Pancreas (tissue), 10 donors: ENCODE measurements at places on chromosomes 3 and 15.
A peak's percentile ranks its signal among the peaks of the same experiment; 100 is the strongest.

- no peak for DNase-seq
- no peaks in the 10 kb centered on the region for H3K27me3 ChIP-seq
- no peak overlapping the region for H3K27ac ChIP-seq
- H3K36me3 ChIP-seq: no peaks in the 10 kb centered on the region
- no peak overlapping the region for H3K4me3 ChIP-seq
- no peaks in the 10 kb centered on the region for H3K4me1 ChIP-seq
Observed at GRCh38 chr3:53588122-53588521, 93.7 kb downstream of the CACNA1D start.

DNA sequence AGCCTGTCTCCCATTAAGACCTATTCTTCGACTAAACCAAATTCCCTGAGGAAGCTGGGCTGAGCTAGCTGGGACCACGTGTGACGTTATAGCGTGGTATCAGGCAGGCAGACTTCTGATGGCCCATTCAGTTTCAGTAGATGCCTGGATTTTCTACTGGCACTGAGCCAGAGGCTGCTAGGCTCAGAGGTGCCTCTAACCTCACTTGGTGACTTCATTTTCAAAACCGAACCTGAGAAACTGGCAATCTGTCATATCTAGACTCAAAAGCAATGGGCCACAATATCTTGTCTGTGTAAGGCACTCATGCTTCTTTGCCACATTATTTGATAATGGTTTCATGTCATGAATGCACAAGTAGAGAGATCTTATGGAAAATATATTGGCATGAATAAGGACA lies 352.1 kb upstream of the AZI2 start:
- H3K4me1 ChIP-seq: peaks cover 34% of the 10 kb centered on the region
- no peak for DNase-seq
- no peak overlapping the region for H3K27ac ChIP-seq
- no peak overlapping the region for H3K4me3 ChIP-seq
- H3K36me3 ChIP-seq: no peaks in the 10 kb centered on the region
- no peaks in the 10 kb centered on the region for H3K27me3 ChIP-seq

- no peaks in the 10 kb centered on the region for H3K36me3 ChIP-seq
- DNase-seq: peak; percentile 24
- H3K4me3 ChIP-seq: peak overlapping the region; percentile 8
- no peak overlapping the region for H3K27ac ChIP-seq
- H3K4me1 ChIP-seq: peaks cover 43% of the 10 kb centered on the region
Observed at GRCh38 chr3:152302521-152303021, 33.8 kb downstream of the MBNL1 start.

GRCh38 chr15:56737791-56738190 lies 4.5 kb upstream of the ZNF280D start:
- H3K27me3 ChIP-seq: no peaks in the 10 kb centered on the region
- H3K4me1 ChIP-seq: peaks cover 17% of the 10 kb centered on the region
- H3K36me3 ChIP-seq: no peaks in the 10 kb centered on the region
- peak overlapping the region; percentile 39 for H3K27ac ChIP-seq
- no peak overlapping the region for H3K4me3 ChIP-seq
- DNase-seq: no peak

GRCh38 chr3:23740517-23740965 lies 65.2 kb upstream of the UBE2E1 start:
- no peak for DNase-seq
- no peaks in the 10 kb centered on the region for H3K27me3 ChIP-seq
- H3K36me3 ChIP-seq: no peaks in the 10 kb centered on the region
- H3K27ac ChIP-seq: no peak overlapping the region
- peaks cover 11% of the 10 kb centered on the region for H3K4me1 ChIP-seq
- H3K4me3 ChIP-seq: no peak overlapping the region

GRCh38 chr3:52121464-52121805 lies 32.8 kb downstream of the POC1A start:
- DNase-seq: no peak
- H3K27me3 ChIP-seq: no peaks in the 10 kb centered on the region
- no peak overlapping the region for H3K27ac ChIP-seq
- H3K4me3 ChIP-seq: no peak overlapping the region

GRCh38 chr15:33994005-33994615 lies 25.8 kb downstream of the CHRM5 start:
- no peak overlapping the region for H3K4me3 ChIP-seq
- H3K27ac ChIP-seq: no peak overlapping the region
- no peaks in the 10 kb centered on the region for H3K27me3 ChIP-seq
- H3K4me1 ChIP-seq: no peaks in the 10 kb centered on the region
- no peaks in the 10 kb centered on the region for H3K36me3 ChIP-seq

DNA sequence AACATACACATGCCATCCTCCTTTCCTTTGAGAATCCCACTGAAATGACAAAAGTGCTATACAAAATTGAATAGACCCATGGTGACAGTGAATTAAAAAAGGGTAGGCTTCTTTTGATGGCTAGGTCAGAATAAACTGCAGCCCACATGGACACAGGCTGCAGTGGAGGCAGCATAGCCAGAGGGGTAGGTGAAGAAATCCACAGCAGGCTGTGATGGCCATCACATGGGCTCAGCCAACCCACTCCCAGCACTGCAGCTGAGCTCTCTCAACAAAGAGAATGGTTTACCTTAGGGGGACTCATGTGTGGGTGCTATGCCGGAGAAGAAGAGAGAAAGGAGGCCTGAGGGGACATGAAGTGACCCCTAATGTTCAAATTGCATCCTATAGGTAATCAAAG lies 331.1 kb downstream of the CHST2 start:
- H3K4me3 ChIP-seq: no peak overlapping the region
- no peak for DNase-seq

DNA sequence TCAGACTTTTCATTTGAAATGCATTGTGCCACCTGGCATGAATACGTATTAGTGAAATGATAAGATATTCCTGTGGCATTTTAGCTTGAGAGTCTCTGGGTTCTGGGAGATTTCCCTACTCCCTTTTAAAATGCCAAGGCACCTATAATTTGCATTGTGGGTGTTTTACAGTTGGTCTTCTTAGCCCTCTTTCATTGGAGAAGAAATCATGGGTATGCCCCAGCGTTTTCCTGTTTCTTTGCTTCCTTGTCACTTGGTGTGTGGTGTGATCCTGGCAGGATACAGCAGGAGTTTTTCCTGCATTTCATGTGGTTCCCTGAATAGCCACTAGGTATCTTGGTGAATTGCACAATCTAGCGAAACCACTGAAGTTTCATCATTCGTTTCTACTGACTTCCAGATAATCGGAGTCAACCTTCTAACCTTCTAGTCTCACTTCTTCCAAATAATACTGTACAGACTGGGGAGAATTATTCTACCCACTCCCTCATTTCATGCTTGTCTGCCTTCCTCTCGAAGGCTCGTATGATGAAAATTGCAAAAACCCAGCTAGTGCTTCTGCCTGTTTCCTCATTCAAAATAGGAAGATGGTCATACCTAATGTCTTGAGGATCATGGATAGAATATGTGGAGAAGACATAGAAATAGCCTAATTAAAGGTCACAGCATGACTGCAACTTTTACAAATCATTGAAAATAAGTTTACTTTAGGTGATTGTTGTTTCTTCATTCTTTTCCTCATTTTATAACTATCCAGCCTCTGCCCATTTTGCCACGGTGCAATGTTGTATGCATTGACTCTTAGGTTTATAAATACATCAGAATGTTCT lies 2.6 kb downstream of the BHLHE40 start:
- peak; percentile 54 for DNase-seq
- no peaks in the 10 kb centered on the region for H3K27me3 ChIP-seq
- H3K36me3 ChIP-seq: no peaks in the 10 kb centered on the region
- H3K4me3 ChIP-seq: peak overlapping the region; percentile 82
- peaks cover 20% of the 10 kb centered on the region for H3K4me1 ChIP-seq

GRCh38 chr3:154981664-154982063 lies 98.5 kb upstream of the MME start:
- no peaks in the 10 kb centered on the region for H3K36me3 ChIP-seq
- H3K27me3 ChIP-seq: no peaks in the 10 kb centered on the region
- peaks cover 5% of the 10 kb centered on the region for H3K4me1 ChIP-seq
- no peak overlapping the region for H3K27ac ChIP-seq

DNA sequence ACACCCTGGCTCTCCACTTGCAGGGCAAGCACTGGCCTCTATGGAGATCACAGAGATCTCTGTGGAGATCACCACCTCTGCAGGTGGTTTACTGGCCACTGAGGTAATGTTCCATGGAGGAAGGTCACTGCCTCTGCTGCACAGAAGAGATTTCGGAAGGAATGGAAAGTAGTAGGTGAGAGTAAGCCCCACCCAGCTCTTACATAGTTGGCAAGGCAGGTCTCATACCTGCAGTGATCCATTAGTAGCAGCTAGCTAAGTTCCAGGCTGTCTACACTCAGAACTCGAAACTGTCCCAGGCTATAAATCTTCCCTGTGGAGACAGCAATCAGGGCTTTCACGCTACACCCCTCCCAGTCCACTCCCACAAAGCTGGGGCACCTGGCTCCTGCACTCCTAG lies 194.3 kb upstream of the MANF start:
- no peak for DNase-seq
- no peaks in the 10 kb centered on the region for H3K36me3 ChIP-seq
- H3K27me3 ChIP-seq: no peaks in the 10 kb centered on the region
- no peaks in the 10 kb centered on the region for H3K4me1 ChIP-seq
- no peak overlapping the region for H3K4me3 ChIP-seq

DNA sequence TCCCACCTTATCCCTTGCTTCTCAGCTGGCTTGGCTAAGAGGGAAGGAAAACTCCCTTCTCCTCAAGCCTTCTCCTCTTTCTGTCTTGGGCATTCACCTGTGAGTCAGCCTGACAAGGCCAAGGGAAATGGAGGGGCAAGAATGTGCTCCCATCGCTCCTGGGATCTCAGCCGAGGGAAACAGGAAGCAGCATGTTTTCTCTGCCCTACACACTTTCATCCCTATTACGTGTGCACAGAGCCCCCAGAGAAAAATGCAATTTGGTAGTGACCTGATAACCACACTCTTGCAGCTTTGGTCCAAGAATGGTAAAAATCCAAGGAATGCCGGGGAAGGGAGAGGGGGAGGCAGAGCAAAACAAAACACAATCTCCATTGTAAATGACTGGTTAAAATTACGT lies 32.9 kb upstream of the MTMR10 start:
- H3K27me3 ChIP-seq: no peaks in the 10 kb centered on the region
- no peak overlapping the region for H3K4me3 ChIP-seq
- H3K4me1 ChIP-seq: no peaks in the 10 kb centered on the region
- H3K36me3 ChIP-seq: no peaks in the 10 kb centered on the region

DNA sequence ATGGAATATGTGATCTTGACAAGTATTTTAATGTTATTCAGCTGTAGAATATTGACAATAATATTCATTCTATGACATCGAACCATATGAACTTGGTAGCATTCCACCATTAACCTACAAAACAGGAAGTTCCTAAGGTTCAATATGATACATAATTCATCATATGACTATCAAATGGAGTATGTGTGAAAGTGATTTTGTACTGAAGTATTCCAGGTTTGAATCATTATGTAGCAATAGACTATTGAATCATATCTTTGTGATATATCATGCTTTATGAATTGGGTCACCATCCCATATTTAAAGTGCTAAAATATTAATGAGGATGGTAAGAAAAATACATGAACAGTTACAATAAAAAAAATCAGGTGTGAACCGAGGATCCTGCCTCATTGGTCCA lies 95.1 kb downstream of the TP63 start:
- no peaks in the 10 kb centered on the region for H3K4me1 ChIP-seq
- H3K36me3 ChIP-seq: no peaks in the 10 kb centered on the region

DNA sequence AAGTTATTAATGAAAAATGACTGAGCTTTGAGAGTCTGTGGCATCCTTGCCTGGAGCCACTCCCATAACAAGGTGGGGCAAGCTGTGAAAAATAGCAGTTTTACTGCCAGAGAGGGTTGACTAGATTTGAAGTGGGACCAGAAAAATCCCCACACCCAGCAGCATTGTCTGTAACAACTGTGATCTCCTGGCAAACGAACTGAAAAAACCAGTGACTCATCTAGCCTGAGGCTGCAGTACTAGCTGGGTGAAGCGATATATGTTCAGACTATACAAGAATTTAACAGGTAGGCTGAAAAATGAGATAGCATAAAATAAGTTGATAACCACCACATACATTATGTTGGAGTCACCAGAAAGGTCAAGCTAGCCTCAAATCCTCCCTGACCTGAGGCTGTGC lies 64.0 kb downstream of the DPH6 start:
- no peak overlapping the region for H3K27ac ChIP-seq
- no peaks in the 10 kb centered on the region for H3K27me3 ChIP-seq
- no peak for DNase-seq
- H3K4me3 ChIP-seq: no peak overlapping the region
